ENCODE measurements at places on chromosomes 6 and 20.

DNA sequence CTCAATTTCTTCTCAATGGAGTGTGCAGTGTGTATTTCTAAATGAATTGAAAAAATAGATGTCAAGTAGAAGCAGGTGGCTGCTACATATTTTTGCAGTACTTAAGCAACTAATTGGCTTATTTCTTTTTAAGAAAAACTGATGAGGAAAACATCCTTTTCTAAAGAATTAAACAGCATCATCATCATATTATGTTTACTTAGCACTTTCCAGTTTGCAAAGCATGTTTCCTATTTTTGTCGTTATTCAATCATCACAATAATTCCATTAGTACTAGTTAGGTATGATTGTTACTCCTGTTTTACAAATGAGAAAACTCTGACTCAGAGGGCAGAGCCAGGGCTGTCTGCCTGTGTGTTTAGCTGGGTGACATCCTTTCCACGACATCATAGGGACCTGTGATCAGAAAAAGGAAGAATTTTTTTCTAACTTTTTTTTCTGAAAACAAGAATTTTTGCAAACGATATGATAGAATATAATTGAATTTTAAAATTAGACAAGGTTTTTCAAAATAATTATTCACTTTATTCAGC lies 22.7 kb upstream of the BMP6 start:
- DNase-seq = no peak

DNA sequence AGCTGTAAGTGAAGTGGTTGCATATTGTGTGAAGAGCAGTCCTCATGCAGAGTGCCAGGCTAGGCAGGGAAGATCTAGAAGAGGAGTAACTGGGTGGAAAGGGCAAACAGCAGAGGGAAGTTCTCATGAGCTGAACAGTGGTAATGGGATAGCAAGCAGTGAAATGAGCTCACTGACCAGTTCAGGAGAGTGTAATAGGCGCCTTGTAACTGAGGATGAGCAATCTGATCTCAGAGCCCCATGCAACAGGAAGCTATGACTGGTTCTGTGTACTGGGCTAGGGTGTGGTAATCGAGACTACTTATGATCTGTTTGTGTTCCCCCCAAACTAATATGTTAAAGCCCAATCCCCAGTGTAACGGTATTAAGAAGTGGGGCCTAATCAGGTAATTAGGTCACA lies 98.6 kb downstream of the RFX6 start:
- no peak for DNase-seq

- no peak for DNase-seq
Observed at GRCh38 chr6:164695896-164696295, 613.5 kb downstream of the C6orf118 start.

DNA sequence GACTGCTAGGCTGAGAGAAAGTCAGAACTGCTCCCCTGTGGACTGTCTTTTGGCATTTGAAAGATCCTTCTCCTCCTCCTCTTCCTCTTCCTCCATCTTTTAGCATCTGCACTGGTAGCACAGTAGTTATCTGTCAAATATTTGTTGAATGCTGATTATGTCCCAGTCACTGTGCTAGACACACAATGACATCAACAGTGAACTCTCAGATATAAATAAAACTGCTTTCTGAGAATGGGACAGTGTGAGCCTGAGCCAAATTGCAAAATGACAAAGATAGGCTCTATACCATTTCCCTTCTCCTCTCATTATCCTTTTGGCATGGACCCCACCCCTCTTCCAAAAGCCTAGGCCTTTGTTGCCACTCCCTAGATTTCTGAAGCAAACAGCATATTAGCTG lies 27.9 kb upstream of the LRRC1 start:
- no peak for DNase-seq

GRCh38 chr20:2460752-2461424 lies 9.7 kb downstream of the SNRPB start:
- no peak for DNase-seq

DNA sequence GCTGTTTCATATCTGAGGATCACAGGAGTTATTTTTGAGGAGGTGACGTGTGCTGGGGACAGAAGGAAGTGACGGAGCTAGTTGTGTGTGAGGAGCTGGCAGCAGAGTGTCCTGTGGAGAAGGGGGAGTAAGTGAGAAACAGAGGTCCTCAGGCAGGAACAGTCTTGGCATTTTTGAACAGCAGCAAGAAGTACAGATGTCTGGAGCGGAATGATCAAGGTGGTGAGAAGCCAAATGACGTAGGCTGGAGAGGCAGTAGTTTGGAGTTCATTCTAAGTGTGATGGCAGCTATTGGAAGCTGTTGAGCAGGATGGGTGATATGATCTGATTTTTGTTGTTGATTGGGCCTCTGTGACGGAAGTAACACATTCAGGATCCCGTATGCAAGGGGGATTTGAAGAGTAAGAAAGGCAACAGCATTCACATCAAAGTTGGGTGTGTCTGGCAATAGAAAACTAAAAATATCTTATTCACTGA lies 52.3 kb downstream of the SOBP start:
- no peak for DNase-seq

GRCh38 chr20:25546048-25546447 lies 39.3 kb downstream of the NINL start:
- DNase-seq = no peak

Data from lower lobe of right lung (tissue), 2 donors.